ENCODE measurements at places on chromosomes 12 and 14. TPM values are rescaled to one million over a fixed set of nuclear protein-coding genes. Genes with fewer than 3 reads are reported as not detected.

Gene CKB
- total RNA-seq, result 28.4 TPM

Gene GRIN2B
- not detected for total RNA-seq

Gene LRTM2
- total RNA-seq, result not detected

Gene TEX52
- total RNA-seq, result not detected

Gene DTX1
- under 0.01 TPM for total RNA-seq

Gene PARP2
- total RNA-seq, result 4.6 TPM

Gene SDS
- total RNA-seq, result not detected

Gene DDX47
- total RNA-seq, result 59.3 TPM

Gene FKBP3
- 16.6 TPM for total RNA-seq

Gene ANP32D
- total RNA-seq, result not detected

Gene CSRP2
- 26.2 TPM for total RNA-seq

Gene GCH1
- 2.4 TPM for total RNA-seq

Gene NTN4
- 19.6 TPM for total RNA-seq

Gene SLC39A5
- total RNA-seq, result not detected

Gene LRP1
- total RNA-seq, result 702 TPM

Gene FSCB
- total RNA-seq, result not detected

Gene HSPB8
- total RNA-seq, result 1.1 TPM

Gene HOXC13
- total RNA-seq, result not detected

Gene CTSG
- not detected for total RNA-seq

Gene ADCK1
- total RNA-seq, result 7.5 TPM

Gene CHPT1
- total RNA-seq, result 41.2 TPM

Gene NGB
- not detected for total RNA-seq

Gene FLRT2
- 62.5 TPM for total RNA-seq

Gene OR6S1
- total RNA-seq, result not detected

Gene FLVCR2
- 0.61 TPM for total RNA-seq

Gene GPR84
- 0.16 TPM for total RNA-seq

Gene CCDC198
- not detected for total RNA-seq

Gene RERGL
- not detected for total RNA-seq

Gene BDKRB2
- 3.5 TPM for total RNA-seq

Measured in hair follicle dermal papilla cell (primary cell).